ENCODE measurements at places on chromosomes 11 and 22. TPM values are rescaled to one million over a fixed set of nuclear protein-coding genes. Genes with fewer than 3 reads are reported as not detected.
A peak's percentile ranks its signal among the peaks of the same experiment; 100 is the strongest.

GRCh38 chr11:75725547-75726320, 8.1 kb downstream of the MOGAT2 start:
- DNase-seq = no peak

DNA sequence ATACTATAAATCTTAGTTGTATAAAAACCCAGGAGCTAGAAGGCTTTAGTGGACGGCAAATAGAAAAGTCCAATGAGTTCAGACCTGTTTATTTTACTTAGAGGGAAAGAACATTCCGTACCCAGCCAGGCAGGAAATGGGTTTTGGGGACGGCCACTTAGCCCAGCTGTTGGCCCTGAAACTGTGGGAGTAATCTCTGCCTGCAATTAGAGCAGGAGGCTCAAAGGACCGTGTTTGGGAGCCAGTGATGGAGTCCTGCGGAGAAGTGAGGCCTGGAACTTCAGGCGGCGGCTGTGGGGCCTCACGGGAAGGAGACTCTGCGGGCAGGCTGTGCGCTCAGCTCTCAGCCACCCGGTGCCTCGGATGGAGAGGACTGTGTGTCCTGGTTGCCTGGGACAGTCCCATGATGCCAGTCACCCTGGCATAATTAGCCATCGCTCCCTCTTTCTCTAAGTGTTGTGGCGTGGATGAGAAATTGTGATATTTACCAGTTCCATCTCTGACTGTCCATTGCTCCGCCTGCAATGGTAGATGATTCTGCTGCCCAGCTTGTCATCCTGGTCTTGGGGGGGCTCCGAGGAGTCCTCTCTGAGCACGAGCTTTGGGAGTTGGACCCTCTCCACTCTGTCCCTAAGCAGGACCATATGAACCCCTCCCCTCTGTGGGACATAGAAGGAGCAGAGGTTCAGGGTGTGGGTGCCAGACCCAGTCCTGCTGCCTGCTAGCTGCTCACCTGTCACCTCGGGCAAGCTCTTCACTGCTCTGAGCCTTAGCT, 530.3 kb downstream of the TBC1D22A start:
- DNase-seq = no peak

DNA sequence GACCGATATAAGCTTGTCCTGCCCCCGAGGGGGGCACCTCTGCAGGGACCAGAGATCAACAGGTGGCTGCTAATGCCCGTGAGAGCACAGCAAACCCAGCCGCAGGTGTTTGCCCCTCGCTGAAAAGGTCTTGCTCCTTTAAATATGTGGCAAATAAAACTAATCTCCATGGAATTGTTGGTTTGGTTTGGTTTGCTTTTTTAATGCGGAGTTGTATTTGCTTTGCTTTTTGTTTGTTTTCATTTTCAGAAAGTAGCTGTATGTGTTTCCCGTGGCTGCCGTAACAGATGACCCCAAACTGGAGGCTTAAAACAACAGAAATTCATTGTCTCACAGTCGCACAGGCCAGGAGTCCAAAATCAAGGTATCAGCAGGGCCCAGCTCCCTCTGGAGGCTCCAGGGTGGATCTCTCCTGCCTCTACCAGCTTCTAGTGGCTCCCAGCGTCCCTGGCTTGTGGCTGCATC, 93.0 kb downstream of the CELSR1 start:
- no peak for DNase-seq

DNA sequence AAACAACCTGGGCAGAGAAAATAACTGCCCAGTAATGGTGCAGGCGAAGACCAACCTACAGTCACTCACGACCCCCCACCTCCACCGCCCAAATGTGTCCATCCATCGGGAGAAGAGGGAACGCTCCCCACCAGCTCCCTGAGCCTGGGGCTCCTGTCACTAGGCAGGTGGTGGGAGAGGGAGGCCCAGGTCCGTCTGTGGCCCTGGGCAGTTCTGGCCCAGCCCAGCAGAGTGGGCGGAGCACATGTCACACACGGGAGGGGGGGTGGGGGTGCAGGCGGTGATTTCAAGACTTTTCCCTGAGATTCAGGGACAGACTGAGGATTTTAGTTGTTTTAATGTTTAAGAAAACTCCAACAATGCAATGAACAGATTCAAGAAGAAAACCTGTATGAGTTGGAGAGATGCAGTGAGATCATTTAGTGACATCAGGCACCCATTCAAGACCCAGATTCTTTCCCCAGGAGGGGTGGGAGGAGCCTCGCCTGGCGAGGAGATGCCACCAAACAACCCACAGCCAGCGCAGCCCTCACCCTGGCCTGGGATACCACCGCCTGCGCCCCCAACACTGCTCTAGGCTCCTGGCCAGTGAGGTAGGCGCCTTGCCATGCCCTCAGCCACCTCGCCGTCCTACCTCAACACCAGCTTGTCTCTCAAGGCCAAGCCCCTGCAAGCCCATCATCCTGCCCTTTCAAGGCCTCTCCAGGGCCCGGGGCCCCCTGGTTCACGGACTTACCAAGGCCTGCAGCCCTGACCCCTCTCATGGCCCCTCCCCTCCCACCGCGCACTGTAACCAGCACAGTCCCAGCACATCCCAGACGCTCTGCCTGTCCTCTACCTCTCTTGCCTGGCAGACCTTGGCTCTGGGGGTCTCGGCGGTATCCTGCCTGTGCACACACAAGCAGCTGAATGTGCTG, 36.8 kb downstream of the TBX1 start:
- DNase-seq = no peak

The DMC1 gene
- total RNA-seq = 0.26 TPM

DNA sequence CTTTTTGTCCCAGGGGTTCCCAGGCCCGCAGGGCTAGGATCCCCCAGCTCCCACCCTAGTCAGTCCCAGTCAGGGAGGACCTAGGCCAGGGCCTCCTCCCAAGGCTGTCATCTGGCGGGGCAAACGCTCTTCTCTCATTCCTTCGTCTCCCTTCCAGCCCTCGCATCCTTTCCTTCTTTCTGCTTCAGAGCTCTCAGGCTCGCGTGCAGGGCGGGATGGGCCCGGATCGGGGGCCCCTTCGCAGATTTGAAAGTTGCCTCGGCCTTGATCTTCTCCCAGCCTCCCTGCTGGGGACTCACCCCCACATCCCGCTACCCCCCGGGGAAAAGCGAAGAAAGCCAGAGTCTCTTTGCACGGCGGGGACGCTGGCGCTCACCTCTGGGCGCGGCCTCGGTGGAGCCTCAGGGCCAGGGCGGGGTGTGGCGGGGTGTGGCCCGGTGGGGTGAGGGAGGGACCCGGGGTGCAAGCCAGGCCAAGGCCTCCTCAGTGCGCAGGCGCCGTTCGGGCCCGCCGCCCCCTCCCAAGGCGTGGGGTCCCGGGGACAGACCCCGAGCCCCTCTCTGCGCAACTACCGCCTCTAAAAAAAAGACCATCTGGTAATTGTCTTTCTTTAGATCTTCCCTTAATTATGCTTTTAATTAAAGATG, 14.8 kb upstream of the PAX6 start:
- peak; percentile 68 for DNase-seq

DNA sequence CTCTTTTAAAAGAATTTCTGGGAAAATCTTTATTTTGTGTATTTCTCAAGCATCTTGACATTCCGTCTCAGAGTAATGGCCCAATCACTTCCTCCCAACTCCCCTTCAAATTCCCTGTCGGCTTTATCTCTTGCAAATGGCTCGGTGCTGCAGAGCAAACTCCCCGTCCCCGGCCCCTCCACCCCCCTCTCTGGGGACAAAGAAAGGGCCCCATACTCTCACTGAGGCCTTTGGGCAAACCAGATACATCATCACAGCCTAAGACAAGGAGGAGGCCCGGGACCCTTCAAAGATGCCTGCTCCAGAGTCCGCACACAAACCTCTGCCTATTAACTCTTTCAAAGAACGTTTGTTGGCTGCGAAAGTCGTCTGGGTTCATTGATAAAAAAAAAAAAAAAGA, 3.9 kb upstream of the SMIM38 start:
- DNase-seq = no peak

- DNase-seq = no peak
Measured at GRCh38 chr11:114384487-114384886, 15.8 kb downstream of the C11orf71 start.

The KCNE3 gene
- total RNA-seq = 2.9 TPM

DNA sequence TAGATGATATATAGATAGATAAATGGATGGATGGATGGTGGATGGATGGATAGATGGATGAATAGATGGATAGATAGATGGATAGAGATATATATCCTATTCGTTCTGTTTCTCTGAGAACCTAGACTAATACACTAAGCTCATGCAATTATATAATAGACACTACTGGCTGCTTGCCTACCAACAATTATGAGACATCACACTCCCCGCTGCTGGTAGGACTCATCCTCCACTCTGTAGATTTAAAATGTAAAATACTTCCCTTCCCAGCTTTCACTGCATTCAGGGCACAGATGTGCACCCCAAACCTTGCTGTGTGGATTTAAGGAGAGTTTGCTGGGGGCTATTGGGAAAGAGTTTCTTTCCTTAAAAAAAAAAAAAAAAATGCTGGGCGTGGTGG, 28.3 kb upstream of the RCN1 start:
- DNase-seq = no peak

GRCh38 chr11:123195188-123196059, at the start of gene CLMP:
TSS of gene CLMP (minus strand) at chr11:123195248. CDS start at chr11:123194940, 308 bp downstream.
- DNase-seq = peak; percentile 90

The ART5 gene
- not detected for total RNA-seq

DNA sequence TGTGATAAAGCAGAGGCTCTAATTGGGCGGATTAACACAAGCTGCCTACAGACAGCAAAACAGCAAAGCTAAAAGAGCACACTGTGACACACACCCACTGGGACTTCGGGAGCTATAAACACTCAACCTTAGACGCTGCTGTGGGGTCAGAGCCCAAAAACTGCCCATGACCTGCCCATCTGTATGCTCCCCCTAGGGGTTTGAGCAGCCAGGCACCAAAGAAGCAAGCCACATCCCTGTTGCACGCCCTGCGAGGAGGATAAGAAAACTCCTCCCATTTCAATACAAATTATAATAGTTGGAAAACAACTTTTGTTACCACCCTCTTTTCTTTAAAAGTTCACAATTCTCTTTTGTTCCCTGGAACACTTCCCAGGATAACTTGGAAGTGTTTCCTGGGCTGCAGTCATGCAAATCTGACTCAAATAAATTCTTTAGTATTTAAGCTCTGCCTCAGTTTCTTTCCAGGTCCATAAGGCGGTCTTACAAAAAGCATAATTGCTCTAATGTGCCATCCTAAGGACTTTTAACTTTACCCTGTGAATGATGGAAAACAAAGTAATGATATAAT, 86.4 kb downstream of the DLG2 start:
- no peak for DNase-seq

GRCh38 chr22:23496445-23496833, 83.7 kb downstream of the IGLL1 start:
- no peak for DNase-seq

DNA sequence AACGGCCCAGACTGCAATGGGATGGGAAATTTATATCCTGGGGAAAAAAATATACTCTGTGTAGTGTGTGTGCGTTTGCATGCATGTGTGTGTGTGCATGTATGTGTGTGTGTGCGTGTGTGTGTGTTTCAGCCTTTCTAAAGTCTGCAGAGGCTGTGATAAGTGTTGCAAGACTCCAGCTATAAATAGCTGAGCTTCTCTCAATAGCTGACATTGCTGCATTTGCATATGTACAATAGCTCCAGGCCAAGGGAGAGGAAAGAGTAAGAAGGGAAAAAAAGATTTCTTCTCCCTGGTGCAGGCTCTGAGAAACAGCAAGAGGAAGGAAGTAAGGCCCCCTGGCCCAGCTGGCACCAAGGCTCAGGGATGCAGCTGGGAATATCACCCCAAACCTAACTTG, 483.0 kb downstream of the MN1 start:
- no peak for DNase-seq

The CNTN5 gene
- total RNA-seq = 0.96 TPM

DNA sequence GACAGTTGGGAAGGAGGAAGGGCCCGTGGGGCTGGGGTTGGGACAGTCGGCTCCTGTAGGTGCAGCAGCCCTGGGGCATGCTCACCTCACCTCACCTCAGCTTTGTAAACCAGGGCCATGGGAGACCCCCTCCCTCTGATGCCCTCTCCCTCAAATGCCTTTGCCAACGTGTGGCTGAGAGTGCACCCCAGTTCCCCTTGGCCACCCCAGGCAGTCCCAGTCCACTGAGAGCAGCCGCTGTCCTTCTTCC, 4.2 kb upstream of the NEAT1 start:
- no peak for DNase-seq

GRCh38 chr11:64334764-64335735, 5.0 kb upstream of the CCDC88B start:
- DNase-seq = peak; percentile 85

Data from MG63 (cell line).